ENCODE measurements at places on chromosomes 11 and 22.
A peak's percentile ranks its signal among the peaks of the same experiment; 100 is the strongest.

- no peak for DNase-seq
Observed at GRCh38 chr11:119316016-119316728, 758 bp downstream of the MCAM start.

DNA sequence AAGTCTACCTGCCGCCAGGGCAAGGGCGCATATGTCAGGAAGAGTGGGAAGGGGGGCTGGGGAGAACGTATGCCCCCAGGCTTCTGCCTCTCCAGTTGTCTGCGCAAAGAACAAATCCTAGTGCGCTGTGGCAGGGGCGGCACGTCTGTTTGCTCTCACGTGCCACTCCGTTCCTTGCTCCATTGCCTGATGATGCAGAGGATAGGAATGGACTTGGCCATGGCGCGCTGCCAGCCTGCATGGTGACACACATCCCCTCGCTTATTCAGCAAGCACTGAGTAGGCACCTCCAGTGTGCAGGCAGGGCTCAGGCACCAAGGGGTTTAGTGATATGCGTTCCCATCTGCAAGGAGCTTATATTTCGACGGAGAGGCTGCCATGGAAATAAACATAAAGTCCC is 45.4 kb upstream of the SLC22A12 start:
- DNase-seq = peak; percentile 94

DNA sequence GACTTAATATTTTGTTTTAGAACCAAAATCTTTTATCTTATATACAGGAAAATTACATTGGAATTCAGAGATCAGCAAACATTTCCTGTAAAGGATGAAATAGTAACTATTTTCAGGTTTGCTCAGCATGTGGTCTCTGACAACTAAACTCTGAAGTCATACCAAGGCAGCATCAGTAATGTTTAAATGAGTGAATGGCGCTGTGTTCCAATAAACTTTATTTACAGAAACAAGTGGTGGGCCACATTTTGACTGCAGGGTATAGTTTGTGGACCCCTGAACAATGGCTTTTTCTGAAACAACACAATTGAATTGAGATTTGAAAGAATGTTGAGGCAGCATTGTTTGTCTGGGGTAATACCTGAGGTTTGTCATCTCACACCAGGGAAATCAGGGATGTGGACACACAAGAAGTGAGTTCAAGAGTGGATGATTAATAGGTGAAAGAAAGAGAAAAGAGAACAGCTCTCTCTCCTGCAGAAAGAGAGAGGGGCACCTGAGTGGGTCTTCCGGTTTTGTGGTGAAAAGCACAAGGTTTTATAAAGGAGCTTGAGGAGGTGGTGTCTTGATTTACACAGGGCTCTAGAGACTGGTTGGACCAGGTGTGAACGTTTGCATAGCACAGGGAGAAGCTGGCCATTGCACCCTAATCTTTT is 113.5 kb upstream of the VPREB1 start:
- no peak for DNase-seq

DNA sequence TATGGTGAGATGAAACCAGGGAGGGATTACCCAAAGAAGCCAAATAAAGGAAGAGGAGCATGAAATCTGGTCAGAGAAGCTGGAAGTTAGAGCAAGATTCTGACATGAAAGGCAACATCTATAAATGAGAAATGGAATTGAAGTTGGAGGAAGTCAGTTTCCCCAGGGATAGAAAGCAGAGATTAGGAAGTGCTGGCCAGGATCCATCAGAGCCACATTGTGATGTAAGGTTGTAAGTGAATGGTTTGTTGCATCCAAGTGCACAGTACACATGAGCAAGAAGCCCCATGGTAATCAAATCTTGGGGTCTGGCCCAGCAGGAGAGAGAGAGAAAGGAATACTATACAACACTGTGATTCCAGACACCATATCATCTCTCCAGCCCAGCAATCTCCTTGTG is 6.6 kb upstream of the NLRP10 start:
- DNase-seq = no peak
